ENCODE measurements at places on chromosomes 3 and 15.

DNA sequence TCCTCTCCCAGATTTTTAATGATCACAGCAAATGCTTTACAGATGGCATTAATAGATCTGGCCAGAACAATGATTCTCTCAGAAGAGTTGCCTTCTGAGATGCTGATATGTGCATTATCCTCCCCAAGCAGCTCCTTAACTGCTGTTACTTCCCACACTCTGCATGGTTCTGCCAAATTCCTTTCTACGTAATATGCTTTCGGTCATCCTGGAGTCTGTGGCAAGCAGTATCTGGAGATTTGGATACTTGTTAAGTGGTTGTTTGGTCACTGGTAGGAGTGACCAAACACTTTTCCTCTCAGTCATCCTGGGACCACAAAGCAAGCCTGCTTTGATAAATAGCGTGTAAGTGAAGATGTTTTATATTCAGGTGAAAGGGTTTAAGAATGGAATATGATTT, 71.1 kb upstream of the CCNL1 start:
- no peak for DNase-seq

DNA sequence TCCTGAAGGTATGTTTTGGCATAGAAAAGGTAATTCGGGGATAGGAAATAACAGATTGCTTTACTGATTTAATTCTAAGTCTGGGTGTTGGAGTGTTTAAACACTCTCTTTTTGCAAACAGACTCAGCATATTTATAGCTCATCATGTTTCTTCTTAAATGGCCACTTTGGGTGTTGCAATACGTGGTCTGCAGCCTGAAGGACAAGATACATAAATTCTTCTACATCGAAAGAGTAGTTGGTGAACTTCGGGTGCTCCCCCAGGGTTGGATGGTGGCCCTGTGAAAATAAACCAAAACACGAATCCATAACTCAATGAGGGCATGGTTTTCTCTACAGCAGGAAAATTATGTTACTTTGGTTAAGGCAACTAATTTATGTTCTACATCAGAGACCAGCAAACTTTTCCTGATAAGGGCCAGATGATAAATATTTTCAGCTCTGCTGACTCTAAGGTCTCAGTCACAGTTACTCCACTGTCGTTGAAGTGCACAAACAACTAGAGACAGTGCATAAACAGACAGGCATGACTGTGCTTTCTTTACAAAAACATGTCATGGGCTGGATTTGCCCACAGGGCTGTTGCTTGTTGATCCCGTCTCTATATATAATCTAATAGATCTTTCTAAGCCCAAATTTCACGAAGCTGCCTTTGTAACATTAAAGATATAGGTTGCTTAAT, 35.9 kb downstream of the EOGT start:
- no peak for DNase-seq

GRCh38 chr3:113623324-113623723, 73.1 kb downstream of the USF3 start:
- no peak for DNase-seq

GRCh38 chr3:24963762-24964625, 464.1 kb upstream of the RARB start:
- DNase-seq: no peak

DNA sequence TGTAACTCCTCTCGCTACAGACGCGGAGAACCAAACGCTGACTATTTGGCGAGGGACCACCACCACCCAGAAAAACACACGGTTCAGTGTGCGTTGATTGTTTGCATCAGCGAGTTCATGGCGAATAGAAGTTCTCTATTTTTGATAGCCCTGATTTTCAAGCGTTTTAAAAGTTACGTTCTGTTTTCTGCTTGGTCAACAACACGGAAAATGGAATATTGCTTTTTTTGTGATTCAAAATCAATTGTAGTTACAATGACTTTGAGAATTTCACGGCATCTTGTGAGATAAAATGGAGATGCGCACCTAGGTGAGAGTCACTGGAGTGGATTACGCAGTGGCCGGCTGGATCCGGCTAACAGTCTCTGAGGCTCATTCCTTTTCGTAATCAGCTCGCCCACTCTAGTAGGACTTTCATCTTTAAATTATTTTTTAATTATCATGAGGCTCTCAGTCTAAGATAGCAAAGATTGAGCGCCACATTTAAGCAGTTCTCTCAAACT, 54.8 kb downstream of the CCDC54 start:
- DNase-seq: no peak

- DNase-seq: no peak
Observed at GRCh38 chr3:53712817-53713388, 133.3 kb downstream of the CHDH start.

DNA sequence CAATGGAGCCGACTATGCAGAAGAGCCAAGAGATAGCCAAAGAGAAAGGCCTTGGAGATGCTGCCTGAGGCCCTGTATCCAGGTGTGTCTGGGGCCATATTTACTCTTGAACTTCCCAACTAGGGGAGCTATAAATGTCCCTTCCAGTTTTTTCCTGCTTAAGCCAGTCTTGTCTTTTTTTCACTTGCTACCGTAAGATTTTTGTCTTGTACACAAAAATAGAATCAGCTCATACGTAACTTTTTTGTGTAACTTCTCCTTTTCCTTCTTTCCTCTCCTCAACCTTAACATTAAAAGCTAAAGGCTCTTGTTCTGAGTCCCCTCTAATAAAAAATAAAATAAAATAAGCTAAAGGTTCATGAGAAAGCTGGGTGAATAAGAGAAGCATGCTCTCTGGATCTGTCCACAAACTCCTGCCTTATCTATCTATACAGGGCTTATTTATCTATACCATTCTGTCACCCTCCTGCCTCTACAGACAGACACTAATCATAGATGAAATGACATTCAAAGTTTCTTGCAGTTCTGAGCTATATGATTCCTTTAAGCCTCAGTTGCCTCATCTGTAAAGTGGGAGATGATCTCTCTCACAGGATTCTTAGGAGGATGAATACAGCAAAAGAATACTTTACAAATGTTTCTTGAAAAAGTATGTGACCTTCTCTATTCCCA, 4.6 kb downstream of the SUMF1 start:
- DNase-seq: no peak

- no peak for DNase-seq
Observed at GRCh38 chr3:115982629-115983028, 359.3 kb downstream of the GAP43 start.

DNA sequence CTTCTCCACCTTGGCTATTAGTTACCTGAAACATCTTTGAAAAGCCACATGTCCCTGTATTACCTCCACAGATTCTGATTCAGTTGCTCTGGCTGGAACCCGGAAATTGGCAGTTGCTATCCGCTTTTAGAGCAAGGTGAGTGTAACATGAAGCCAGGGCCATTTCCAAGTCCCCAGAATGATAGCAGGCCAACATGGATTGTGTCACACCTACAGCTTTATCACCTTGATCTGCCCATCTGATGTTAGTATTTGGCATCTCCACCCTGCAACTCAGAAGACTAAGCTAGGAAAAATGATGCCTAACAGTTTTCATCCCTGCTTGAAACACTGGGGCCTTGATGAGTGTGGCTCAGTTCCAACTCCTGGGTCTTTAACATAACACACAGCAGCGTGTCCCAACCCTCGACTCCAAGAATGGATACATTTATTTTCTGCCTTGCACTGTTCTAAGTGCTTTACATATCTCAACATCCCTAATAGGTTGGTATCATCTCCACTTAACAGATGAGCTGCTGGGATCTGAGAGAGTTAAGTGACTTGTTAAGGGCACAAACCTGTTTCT, 21.3 kb upstream of the NUDT16 start:
- DNase-seq: no peak

GRCh38 chr3:140467796-140468315, 210.0 kb upstream of the TRIM42 start:
- no peak for DNase-seq

- no peak for DNase-seq
Observed at GRCh38 chr3:46578973-46579755, 13.1 kb upstream of the LRRC2 start.

GRCh38 chr15:43251185-43251870, 15.4 kb downstream of the TGM5 start:
- no peak for DNase-seq

- DNase-seq: no peak
Observed at GRCh38 chr3:118480101-118480860, 554.4 kb downstream of the IGSF11 start.
